ENCODE measurements at places on chromosomes 7 and 10.

DNA sequence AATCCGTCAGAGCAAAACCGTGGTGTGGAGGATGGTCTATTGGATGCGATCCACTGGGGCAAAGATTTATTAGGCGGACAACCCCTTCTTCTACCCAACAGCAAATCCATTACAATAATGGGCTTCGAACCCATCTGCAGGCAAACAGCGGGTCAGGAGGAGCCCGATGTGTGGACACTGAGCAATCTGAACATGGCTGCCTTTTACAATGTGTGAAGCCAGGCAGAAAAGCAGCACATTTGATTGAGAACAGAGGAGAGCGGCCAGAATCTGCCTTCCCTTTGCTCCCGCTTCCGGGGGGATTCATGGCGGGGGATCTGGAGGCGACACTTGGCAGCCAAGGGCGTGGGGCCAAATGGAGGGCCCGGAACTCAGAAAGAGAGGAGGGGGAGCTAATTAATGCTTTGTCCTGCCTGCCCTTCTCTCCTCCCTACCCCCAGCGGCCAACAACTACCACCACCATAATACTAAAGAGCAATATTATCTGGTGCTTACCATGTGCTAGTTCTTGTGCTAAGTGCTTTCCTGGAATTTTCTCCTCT is 133.0 kb downstream of the EMX2 start:
- DNase-seq = no peak

GRCh38 chr7:145986248-145986874 is 130.2 kb upstream of the CNTNAP2 start:
- DNase-seq = no peak

DNA sequence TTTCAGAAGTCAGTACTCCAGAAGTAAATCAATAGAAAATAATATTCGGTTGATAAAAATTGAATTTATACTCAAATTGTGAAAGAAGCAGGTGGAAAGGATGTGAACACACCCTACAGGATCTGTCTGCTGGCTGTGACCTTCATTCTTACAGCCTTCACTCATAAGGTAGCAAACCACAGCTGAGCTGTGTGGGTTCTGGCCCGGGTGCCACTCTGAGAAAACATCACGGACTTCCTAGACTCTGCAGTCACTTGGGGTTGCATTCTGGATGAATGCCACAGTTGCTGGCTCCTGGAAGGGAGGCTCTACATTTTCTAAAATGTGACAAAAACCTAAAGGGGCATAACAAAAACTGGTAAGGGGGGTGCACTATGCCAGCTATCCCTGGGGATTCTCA is 36.0 kb upstream of the ABLIM1 start:
- no peak for DNase-seq

GRCh38 chr10:98516352-98516751 is 69.6 kb upstream of the HPS1 start:
- no peak for DNase-seq

DNA sequence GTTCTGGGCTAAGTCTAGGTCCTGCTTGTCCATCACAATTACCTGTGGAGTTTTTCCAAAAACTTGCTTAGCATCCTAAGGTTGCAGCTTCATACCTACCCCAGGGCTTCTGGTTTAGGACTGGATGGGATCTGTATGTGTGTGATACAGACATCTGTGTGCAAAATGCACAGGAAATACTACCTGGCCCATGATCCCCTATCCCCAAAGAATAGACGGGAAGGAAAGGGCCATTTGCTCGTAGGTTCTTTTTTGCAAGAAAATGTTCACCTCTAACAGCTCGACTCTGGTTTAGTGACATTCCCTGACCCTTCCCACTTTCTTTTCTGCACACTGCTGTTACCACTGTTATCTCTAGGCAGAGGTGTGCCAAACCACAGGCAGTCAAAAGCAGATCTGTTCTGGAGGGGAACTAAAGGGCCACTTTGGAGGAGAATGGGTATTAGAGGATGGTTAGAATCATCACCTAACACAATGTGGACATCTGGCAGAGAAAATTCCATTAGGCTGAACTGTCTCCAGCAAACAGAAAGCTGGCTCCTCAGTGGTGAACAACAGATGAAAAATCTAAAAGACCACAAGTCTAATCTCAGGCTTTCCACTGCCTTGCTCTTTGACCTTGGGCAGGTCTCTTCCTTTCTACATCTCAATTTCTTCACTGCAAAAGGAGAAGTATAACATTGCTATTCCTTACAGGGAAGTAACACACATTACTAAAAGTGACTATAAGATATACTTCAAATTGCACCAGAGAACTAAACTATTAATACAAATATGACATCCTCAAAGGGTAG is 107.4 kb downstream of the UBE2H start:
- DNase-seq = no peak

DNA sequence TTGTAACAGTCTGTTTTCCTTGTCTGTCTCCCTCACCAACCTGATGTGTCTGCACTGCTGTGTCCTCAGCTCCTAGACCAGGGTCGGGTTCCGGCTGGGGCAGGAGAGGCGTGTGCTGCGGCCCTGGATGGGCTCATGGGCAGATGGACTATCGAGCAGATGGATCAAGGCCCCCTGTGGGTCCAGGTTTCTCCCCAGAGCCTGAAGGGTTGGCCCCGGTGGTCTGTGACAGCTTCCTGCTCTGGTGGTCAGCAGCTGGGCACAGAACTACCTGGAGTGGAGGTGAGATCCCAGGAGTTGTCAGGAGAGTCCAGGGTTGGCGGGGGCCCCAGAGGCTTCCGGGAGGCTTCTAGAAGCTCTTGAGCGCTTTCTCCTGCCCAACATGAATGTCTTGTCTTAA is 75.1 kb downstream of the GRK5 start:
- no peak for DNase-seq

DNA sequence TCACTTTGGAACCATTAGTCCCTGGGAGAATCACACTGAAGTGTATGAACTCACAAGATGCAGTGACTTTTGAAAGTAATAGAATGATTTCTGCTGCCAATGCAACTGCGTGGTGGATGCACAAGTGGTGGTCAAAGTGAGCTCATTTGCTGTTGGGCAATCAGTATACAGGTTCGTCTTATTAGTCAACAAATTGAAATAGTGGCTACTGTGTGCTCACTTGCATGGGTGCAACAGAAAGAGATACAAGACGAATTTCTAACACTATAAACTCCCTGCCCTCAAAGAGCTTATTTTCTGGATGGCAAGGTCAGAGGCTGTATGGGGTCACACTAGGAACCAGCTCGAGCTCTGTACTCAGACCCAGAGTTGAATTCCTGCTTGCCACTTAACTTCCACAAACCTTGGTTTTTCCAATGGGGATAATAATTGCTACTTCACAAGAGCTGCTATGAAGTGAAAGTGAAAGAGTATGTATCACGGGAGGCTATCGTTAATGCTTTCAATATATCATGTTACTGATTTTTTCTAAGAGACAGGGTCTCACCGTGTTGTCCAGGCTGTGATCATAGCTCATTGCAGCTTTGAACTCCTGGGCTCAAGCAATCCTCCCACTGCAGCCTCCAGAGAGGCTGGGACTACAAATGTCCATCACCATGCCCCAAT is 8.3 kb upstream of the BCL7B start:
- DNase-seq = no peak

DNA sequence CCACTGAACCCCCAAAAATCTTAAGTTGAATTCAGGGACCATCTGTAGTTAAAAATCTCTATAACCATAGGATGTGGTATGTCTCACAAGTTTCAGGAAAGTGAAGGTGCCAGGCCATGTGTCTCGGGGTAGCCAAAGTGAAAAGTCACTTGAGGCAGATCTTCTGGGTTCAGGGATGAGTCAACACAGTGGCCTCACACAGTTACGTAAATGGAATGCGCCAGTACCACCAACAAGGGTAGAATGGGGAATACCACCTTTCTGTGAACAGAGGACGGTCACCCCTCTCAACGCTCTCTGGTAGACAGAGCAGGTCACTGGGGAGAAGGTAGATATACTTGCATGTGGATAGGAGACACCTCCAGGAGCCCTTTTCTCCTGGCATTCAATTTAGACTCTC is 71.4 kb downstream of the ELMO1 start:
- no peak for DNase-seq

DNA sequence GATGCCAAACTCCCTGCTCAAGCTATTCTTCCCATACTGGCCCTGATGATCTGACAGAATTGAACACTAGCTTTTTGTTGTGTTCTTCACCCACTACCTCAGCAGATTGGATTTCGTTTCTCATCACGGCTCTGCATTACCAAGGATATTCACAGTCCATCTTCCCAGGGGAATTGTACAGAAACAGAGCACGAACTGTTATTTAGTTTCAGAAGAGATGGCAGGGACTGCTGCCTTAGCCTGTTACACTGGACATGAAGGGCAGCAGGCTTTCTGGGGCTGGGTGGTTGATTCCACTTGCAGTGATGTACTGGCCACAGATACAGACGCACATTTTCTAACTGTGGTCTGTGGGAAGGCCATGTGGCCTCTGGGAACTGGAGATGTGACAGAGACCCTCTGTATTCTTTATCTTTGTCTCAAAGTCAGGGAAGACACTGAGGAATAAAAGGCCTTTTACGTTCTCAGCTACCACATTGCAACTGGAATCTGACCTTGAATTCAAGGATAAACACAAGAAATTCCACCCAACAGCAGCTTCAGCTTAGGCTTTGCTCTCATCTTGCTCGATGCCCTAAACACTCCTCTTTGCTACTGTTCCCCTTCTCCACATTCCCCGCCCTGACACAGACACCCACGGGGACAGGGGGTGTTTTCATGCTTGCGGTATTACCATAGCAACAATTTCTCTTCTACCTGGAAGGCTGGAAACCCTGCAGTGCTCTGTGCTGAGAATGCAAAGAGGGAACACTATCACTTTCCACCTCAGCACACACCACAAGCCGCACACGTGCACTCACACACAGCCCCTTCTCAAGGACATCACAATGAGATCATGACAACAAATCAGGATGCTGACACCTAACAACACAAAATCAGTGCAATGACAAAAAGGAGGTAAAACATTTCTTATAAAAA is 81.7 kb downstream of the RNF216 start:
- no peak for DNase-seq

- DNase-seq = peak; percentile 28
Measured at GRCh38 chr7:128103498-128104107, 72.4 kb upstream of the LRRC4 start.

GRCh38 chr10:124645467-124646095 is 98.6 kb downstream of the FAM53B start:
- DNase-seq = no peak

DNA sequence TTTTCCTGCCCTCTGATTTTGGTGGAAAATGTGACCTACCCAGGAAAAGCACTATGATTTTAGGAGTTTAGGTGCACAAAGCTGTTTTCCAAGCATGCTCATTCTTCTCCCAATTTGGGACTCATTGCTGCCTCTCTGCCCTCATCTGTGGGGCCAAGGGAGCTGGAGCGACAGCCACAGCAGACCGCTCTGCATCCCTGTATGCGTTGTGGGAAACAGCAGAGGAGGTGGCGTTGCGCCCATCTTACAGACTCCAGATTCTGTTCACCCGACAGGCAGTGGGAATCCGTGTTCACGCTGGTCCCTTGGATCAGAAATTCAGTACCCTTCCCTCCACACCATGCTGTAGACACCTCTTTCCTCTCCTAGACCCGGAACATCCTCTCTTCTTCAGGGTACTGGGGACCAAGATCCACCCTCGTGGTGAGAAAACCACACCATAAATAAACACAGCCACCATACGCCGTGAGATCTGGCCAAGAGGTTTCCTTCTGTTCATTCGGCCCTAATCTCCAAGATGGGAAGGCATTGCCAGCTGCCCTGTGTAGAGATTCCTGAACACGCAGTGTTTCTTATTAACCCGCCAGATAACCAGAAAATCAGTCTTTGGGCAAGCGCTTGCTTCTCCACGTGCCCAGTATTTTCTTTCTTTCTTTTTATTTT is 87.9 kb downstream of the CUX1 start:
- DNase-seq = no peak

DNA sequence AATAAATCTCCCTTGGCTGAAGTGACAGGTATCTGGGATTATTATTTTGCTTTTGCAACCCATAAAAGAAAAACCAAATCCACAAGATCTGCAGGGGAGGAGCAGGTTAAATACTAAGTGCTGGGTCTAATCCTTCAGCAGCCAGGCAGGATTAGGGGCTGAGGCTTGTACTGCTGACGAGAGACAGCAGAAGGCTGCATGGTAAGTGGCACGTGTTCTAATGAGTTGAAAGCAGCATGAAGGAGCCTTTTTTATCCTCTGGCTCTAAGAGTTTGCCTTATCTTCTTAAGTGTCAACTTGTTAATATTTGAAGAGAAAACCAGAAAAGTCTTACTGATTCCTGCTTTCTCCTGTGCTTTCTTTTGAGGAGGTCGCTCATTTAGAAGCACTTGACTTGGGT is 50.0 kb downstream of the LYZL2 start:
- DNase-seq = no peak
